ENCODE measurements at places on chromosomes 2 and 18.

DNA sequence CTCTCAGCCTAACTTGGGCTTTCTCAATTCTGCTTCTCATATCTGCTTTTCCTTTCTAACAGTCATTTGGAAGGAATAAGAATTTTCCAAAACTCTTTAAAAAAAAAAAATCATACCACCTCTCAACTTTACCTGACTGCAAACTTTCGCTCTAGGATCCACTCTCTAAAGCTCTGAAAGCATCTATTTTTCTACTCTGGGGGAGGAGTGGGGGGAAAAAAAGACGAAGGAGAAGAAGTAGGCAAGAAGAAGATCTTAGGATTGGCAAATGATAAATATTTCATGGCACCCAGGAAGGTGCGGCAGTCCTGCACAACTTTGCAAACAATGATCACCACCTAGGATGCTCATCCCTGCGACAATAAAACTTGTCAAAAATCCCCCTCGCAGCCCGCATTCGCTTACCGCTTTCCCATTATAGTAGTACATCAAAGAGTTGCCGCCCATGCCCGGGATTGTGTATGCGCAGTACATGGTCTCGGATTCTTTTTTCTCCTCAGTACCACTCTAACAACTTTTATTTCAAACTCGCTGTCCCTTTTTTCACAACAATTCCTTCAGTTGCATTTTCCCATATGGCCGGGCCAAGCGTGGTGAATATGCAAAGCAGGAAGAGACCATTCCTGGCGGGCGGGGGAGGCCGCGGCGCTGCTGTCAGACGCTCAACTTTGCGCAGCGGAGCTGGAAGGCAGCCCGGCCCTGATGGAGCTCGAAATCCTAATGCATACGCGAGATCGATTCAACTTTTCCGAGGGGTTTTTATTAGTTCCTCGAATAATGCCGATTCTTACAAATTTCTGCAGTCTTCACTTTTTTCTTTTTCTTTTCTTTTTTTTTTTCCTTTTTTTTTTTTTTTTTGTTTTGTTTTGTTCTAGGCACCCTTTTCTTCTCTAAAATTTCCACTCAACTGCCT lies 266.5 kb downstream of the TCF4 start:
- no peak for DNase-seq

- DNase-seq = no peak
Observed at GRCh38 chr2:128237081-128237534, 81.6 kb downstream of the HS6ST1 start.

DNA sequence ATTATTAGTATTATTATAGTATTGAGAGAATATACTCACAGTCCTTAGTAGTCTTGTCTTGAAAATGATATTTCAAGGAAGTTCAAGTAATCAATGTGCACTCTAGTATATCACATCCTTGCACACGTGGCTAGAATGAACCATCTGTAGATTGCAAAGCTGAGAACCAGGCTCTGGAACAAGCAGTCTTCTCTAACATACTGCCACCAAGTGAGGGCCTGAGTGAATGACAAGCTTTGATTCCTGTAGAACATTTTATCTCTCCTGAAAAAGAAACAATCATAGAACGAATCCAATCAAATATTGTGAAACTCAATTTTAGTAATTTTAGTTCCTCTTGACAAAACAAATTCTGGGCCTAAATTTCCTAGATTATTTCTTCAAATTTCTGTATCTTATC lies 55.3 kb upstream of the SULT1C3 start:
- no peak for DNase-seq

DNA sequence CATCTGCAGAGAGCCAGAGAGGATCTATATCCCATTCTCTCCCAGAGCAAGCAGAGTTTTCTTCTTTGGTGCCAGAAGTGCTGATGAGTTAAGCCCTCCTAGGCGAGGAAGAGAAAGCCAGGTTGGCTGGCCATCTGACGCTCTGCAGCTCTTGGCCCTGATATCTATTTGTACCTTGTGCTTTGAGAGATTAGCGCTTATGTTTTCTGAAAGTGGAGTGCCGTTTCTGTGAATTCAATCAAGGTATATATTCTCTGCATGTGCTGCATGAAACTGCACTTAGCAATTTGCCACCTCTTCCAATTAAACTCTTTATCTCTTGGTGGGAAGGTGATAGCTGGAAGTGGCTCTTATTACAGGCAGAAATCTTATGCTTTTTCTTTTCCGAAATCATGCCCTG lies 177.5 kb downstream of the LPIN1 start:
- DNase-seq = no peak

- no peak for DNase-seq
Observed at GRCh38 chr2:216118474-216118873, 9.3 kb downstream of the XRCC5 start.

DNA sequence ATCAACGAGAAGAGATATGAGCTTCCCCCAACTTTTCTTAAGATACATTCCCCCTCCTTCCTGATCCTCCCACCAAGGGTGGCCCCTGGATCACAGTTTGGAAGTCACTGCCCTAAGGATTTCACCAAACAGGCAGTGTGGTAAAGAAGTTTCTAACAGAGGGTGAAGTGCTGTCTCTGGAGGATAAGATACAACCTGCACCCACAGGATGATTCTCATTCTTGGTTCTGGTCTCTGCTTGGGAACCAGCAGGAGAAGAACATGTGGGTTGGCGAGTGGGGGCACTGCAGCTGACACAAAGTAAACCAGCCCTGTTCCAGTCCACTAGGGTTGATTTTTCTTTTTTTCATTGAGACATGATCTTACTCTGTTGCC lies 9.3 kb downstream of the NFE2L2 start:
- no peak for DNase-seq

DNA sequence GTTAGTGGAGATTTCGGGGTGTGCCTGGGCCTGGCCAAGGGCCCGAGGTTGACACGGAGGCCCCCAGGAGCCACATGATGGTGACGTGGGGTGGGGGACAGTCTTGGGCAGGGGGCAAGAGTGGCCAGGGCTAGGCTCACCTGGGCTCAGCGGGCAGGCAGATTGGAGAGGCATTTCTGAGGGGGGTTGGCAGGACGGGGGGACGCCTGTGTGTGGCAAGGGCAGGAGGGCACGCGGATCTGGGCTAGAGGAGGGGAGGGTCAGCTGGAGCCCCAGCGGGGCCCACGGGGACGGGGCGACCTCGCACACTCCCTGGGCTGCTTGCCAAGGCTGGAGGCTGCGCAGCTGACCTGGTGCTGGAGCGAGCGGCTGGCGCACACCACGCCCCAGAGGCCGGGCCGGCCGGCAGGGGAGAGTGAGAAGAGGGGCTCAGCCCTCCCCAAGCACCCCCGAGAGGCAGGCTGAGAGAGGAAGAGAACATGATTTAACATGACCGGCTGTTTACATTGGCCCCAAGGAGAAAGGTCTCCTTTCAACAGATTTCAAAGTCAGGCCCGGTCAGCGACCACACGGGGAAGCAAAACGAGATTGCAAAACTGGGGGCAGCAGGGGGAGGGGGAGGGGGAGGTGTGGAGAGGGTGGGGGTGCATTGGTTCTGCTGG lies 38.0 kb upstream of the SNED1 start:
- DNase-seq = no peak

DNA sequence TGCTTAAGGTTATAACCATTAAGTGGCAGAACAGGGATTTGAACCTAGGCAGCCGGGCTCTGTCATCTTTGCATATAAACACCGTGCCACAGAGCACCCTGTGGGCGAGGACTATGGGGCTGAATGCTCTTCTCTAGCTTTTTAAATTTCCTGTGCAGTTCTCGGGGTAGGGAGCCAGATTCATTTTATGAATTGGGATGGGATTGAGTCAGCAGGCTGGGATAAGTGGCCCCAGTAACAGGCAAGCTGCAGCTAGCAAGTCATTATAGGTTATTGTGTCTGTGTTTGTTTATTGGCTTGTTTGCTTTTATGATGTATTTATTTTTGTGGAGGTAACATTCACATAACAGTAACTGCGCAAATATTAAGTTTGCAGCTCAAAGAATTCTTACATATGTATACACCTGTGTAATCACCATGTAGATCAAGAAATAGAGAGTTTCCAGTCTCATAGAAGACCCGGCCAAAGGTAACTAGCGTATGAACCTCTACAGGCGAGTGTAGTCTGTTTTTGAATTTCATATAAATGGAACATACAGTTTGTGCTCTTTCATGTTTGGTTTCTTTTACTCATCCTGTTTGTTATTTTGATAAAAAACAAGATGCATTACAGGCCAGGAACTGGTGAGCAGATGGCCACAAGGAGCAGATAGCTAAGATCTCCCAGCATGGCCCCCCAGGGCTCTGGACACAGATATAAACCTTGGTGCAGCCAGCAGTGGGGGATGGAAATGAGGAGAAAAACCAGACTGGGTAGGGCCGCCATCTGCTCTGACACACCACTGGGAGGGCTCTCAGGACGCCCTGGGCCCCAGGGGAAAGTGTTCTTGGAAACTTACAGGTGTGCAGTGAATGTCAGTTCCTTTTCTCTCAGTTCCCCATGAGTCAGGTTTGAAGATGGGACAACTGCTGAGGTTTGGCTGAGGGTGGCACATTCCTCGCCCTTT lies 49.2 kb upstream of the GPR155 start:
- no peak for DNase-seq

GRCh38 chr2:60984720-60985119 lies 32.8 kb upstream of the PEX13 start:
- no peak for DNase-seq

DNA sequence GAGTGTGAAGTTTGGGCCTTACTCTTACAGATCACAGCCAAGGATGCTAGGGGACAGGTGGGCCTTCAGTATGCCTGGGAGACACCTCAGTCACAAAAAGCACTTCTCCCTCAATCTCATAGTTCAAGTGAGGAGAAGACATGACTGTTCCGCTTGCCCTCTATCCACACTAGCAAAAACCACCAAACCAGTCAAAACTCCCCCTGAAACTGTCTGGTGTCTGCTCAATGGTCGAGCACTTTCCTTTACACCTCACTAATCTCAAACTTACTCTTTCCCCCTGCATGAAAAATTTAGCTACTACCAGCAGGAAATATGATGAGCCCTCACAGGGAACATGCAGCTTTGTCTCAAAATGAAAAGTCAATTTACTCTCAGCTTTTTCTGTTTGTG lies 232.2 kb downstream of the TRIB2 start:
- DNase-seq = no peak

DNA sequence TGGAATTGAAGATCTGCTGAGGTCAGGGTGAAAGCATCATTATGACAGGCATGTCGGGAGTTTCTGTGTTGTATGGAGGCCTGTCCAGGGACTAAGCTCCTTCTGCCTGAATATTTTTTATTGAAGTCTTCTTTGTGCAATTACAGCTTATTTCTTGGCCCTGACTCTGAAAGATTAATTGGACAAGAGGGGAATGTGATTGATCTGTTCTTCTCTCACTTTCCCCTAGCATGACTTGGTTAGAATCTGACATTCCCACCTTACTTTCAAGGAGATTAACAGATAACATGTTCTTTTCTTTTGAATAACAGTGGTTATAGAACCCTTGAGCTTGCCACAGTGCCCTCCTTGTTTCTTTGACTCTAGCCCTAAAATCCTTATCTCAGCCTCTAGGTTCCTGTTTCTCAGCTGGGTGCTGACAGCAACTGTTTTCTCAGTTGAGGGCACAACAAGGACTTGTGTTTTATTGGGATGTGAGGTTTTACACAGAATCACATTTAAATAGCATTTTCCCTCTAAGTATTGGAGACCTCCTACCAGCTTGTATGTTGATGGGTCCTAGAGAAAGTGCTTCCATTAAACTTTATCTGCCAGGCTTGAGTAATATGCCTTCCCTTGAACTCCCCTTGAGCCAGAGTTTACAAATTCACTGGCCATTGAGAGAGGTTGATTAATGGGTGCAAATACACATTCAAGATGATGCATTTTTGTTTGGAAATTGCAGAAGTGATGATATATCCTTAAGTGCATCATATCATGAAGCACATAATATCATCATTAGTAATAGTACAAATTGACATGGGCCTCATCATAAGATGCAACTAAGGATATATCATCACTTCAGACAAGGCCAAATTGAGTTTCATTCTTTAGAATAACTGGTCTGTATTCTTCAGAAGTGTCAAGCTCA lies 12.5 kb downstream of the TTLL4 start:
- DNase-seq = no peak

- no peak for DNase-seq
Observed at GRCh38 chr2:7539760-7540159, 622.5 kb downstream of the RNF144A start.

- no peak for DNase-seq
Observed at GRCh38 chr18:35026407-35027061, 14.7 kb upstream of the MAPRE2 start.

GRCh38 chr2:136236019-136236418 lies 118.1 kb upstream of the CXCR4 start:
- DNase-seq = no peak

- DNase-seq = no peak
Observed at GRCh38 chr18:58535340-58536201, 93.3 kb downstream of the ALPK2 start.

DNA sequence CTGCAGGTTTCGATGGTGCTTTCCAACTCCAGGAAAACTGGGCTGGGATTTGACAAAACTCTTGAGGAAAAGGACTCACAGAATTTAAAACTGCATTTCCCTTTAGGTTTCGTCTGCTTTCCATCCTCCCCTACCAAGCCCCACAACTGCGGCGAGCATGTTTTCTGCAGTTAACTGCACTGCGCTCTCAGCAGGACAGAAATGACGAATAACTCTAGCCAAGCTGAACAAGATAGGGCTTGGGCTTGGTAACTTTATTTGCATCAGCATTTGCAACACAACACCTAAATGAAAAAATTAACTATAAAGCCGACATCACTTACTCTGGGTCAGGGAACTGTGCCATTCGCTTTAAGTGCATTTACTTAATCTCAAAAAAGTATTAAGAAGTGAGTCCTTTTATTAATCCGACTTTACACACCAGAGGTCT lies 669 bp upstream of the PIKFYVE start:
- DNase-seq = no peak

DNA sequence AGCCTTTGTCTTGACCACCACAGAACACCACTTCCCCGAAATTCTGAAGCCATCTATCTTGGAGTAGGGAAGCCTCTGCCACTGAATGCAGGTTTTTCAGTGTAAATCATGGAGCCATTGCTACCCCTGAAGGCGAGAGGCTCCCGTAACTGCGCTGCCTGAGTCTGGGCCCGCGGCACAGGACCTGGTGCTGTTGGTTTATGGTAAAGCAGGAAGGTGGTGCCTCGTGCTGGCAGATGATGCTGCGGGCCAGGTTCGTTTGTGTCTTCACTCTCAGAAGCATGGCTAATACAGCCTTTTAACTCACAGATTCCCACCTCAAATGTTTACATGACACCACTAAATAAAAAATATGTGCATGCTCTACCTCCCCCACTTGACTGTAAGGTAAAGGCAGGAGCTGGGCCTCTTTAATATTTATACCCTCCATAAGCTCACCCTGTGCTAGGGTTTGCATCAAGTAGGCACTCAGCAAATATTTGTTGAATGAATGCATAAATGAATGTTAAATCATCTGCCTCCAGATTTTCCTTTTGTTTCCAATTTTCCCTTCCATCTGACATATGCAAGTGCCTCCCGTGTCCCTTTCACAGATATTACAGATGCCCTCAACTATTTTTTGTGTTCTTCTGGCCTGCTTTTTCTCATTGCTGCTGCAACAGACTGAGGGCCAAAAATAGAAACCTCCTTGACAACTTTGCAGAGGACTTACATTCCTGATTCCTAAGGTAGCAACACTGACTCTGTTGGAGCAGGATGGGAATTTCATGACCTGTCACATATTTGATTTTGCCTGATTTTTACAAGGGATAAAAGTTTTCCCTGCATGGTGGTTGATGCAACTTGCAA lies 83.5 kb upstream of the CPO start:
- DNase-seq = no peak
